AG04450 (cell line): ENCODE measurements at places on chromosomes 3 and 15. TPM values are rescaled to one million over a fixed set of nuclear protein-coding genes. Genes with fewer than 3 reads are reported as not detected.
A peak's percentile ranks its signal among the peaks of the same experiment; 100 is the strongest.

- no peak for DNase-seq
These were observed 436.9 kb upstream of the ZNF717 start for GRCh38 chr3:76222201-76222600.

DNA sequence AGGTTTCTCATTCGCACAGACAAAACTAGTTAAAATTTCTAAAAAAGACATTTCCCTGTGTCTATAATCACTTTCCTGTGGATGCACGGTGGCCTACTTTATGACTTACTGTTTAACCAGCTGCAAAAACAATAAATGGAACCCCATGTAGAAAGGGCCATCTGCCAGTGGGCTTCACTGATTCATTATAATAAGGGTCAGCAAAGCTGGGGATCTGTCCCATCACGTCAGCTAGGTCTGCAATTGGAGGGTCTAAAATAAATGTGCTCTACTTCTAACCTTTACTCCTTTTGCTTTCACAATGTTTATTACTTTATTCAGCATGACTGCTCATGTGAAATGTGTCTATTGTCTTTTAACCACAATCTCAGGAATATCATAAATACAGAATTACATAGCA lies 43.1 kb upstream of the NMD3 start:
- no peak for DNase-seq

DNA sequence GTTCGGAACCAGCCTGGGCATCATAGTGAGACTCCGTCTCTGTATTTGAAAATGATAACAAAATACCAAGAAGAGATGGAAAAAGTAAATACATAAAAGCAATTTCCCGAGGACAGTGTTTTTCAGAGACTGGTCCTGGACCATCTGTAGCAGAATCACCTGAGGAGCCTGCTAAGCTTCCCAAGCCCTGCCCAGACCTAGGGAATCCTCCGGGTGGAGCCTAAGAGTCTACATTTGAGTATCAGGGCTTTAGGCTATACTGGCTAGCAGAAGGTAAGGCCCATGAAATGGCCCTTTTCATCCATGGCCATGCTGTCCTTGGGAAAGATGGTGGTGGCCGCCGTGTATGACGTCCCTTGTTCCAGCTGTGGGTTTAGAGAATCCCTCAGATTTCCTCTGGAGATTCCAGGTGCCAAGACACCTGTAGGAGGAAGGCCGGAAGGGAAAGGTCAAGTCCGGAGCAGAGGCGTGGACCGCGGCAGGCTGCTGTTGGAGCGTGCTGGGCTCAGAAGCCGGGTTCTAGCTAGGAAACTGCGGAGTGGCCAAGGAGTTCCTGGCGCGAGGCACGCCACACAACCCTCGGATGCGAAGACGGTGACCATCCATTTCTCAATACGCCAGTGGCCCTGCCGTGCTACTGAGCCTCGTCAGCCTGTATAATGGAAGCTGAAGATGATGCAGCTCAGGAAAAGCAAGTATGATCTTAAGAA lies 50.9 kb downstream of the TMEM44 start:
- no peak for DNase-seq

GRCh38 chr3:177673112-177673914 lies 476.0 kb upstream of the TBL1XR1 start:
- peak; percentile 85 for DNase-seq

DNA sequence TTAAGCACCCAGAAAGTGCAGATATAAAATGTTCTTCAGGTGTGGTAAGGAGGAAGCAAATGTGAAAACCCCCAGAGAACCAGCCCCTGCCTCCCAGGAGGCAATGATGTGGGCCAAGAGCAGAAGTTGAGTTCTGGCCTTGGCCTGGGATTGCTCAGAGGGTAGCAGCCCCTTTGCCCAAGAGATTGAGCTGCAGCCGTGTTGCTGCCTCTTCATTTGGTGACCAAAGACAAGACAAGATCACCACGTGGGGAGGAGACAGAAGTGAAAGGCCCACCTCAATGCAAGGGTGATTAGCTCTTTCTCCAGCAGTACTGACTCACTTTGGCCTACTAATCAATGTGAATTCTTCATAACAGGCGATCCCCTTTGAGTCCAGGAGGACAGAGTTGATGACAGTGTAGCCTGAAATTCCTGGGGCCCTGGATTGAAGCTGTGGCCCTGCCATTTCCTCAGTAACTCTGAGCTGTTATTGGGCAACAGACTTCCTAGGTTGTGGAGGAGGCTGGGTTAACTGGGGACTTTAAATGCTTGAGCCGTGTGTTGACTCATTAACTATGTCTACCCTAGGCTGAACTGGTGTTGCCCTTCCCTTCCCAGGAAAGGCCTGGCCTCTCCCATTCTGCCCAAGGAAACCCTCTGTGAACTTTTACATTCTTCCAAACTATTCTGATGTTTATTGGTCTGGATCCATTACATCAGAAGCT lies 86.5 kb downstream of the ST6GAL1 start:
- no peak for DNase-seq

DNA sequence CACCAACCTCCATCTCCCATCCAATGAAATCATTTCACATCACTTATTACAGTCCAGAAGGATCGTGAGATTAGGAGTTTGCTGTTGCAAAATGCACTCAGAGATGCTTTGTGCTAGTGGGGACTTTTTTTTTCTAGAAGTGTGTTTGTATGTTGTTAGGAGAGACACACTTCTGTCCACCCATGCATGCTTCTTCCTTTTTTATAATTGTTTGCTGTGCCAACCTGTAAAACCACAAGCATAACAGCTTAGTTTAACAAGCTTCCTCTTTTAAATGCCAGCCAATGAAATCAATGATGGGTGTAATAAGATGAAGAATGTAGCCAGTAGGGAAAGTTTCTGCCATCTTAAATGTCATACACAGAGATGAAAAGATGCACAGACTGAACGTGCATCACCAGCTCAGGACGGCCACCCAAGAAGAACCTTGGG lies 305.6 kb upstream of the STT3B start:
- DNase-seq = no peak

DNA sequence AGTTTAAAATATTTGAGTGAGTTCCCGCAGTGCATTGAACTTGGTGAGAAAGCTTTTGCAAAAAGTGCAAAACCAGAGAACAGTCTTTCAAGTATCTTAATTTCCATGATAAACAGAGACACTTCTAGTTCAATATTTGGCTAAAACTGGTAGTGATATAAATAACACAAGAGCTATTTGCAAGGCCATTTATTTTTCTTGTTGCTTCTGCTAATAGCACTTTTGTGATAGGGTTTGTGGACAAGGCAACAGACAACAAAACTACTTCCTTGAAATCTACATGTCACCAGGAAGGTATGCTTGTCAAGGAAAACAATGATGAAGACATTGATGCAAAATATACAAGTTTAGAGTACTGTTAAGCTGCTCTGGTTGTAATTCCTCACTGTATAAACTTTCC lies 1225.1 kb downstream of the OTOL1 start:
- DNase-seq = no peak

DNA sequence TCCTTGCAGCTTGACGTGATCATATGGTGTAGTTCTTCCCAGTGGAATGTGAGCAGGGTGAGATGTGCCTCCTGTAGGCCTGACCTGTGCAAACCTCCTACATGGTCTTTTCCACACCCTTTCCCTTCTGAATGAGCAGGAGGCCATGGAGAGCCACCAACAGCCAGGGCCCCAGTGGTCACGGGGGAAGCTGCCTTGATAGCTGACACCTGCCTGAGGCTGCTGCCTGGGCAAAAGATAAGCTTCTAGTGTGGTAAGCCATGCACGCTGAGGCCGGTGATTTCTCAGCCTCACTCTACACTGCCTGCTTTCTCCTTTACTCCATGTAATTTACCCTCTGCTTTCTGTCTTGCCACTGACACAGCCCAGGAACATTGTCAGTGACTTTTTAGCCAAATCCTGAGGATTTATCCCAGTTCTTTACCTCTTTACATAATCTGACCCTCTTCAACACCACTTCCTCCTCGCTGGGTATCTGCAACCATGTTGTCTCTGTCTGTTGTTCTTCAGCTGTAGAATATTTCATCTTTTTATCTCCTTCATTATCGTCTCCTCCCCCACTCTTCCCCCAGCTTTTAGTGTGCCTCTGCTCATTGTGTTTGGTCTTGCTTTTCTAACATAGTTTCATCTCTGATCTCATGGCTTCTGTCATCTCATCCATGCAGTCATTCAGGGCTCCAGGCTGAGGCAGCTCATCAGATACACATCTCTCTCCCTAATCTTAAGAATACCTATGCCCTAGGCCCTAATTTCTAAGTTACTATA lies 11.2 kb upstream of the KBTBD12 start:
- DNase-seq = no peak

DNA sequence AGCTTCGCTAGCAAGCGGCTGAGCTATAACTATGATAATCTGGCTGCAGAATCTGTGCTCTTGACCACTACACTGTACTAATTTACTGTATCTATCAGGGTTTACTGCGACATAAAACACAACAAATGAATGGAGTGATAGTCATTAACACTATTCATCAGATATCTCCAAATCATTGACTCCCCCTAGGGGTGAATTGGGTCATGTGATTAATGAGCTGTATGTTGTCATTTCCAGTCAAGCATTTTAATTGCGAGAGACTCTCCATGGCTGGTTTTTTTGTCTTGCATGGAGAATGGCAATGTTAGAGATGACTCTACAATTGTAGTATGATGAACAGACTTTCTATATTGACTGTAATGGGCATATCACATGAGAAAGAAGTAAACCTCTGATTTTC lies 10.5 kb upstream of the TM4SF18 start:
- DNase-seq = no peak

DNA sequence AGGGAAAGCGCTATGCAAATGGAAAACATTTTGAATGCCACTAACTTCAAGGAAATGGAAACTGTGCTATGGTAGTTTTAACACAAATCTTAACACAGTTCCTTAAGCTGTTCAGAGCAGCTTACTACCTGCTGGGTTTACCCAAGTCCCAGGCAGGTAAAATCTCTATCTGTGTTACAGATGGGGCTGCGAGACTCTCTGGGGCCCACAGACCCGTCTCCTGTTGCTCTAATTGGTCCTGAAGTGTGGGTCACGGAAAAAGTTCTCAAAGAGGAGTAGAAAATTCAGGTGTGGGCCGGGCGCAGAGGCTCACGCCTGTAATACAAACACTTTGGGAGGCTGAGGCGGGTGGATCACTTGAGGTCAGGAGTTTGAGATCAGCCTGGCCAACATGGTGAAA lies 16.9 kb upstream of the ZFYVE19 start:
- DNase-seq = no peak

GRCh38 chr15:56886363-56886931 lies 32.0 kb upstream of the TCF12 start:
- no peak for DNase-seq

- DNase-seq = no peak
These were observed 68.4 kb downstream of the CRTC3 start for GRCh38 chr15:90598031-90598577.

- no peak for DNase-seq
These were observed 156.7 kb downstream of the KLF13 start for GRCh38 chr15:31483053-31483985.

DNA sequence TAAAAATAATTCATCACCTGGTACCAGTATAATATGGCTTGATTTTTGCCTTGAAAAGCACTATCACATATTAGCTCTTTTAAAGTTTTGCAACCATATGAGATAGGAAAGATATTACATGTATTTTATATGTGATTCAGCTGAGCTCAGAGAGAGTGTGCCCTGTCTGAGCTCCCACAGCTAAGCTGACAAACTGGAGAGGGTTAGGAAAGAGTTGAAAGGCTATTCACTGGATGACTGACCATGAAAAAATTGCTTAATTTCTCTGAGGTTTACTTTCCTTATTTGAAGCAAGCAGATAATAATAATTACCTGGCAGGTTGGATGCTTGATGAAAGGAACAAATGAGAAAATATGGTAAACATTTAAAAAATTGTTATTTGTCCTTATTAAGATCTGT lies 97.4 kb upstream of the CCDC80 start:
- no peak for DNase-seq

DNA sequence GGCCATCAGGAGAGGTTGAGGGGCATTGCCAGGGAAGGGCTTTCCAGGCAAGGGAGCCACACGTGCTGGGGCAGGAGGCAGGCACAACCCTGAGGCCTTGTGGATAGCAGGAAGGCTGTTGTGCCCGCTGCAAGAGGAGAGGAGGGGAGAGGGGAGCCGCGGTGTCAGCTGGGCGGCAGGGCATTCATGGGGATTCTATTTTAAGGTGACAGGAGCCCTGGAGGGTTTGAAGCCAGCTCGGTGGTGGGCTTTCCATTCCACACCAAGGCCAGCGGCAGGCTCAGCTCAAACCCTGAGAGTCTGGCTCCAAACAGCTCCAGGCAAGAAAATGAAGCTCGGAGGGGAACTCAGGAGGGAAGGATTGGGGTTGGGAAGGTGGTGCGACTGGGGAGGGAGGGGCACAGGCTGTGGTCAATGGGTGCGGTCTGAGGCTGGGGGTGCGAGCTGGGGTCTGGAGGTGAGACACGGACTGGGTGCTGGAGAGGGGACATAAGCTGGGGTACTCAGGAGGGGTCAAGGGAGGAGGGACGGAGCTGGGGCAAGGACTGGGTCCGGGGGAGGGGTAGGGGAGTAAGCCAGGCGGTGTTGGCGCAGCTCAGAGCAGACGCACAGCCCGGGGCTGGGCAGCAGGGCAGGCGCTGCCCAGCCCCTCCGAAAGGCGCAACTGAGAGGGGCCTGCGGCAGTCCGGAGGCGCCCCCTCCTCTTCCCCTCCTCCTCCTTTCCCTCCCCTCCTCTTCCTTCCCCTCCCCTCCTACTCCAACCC lies 43.4 kb downstream of the TPRA1 start:
- no peak for DNase-seq

- no peak for DNase-seq
These were observed 27.0 kb downstream of the TM2D3 start for GRCh38 chr15:101625184-101625583.

- no peak for DNase-seq
These were observed 140.0 kb upstream of the MEF2A start for GRCh38 chr15:99425657-99426301.

- no peak for DNase-seq
These were observed 145.9 kb downstream of the APBA2 start for GRCh38 chr15:29031502-29032228.

DNA sequence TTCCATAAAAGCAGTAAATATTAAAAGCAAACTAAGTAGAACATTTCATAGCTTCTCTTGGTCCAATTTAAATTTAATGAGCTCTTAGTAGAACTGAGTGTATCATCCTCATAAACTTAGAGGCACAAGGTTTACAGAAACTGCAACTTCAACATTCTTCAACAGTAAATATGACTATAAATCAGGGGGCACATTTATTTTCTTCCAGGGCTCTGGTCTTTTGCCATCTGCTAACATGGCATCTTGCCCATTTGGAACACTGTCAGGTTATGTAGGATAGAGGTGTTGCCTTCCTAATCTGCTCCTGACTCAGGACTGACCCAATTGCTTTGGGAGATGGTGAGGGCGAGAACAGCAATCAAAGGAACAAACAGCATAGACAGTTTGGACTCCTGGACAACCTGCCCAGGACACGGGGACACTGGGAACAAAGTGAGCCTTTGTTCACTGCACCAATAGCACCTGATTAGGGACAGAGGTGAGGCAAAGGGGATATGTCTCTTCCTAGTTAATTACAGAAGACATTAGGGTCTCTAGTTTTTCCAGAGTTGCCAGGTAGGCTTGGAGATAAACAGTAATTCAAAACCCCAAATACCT lies 610.2 kb upstream of the ROBO2 start:
- no peak for DNase-seq

The EPHA3 gene
- polyA plus RNA-seq = 0.04 TPM in 2 replicates

The EBLN2 gene
- polyA plus RNA-seq = 2.1 and 3.2 TPM in 2 replicates

The GTF2E1 gene
- polyA plus RNA-seq = 12.8 and 15.5 TPM in 2 replicates

The TLE3 gene
- 7.5 and 10.8 TPM in 2 replicates for polyA plus RNA-seq

The RSRC1 gene
- polyA plus RNA-seq = 5.7 and 6.7 TPM in 2 replicates

The BOC gene
- polyA plus RNA-seq = 11.2 and 13.4 TPM in 2 replicates

The SKOR1 gene
- 0.02 TPM in 2 replicates for polyA plus RNA-seq

The B3GALNT1 gene
- polyA plus RNA-seq = 8.2 and 8.8 TPM in 2 replicates

The CCDC54 gene
- not detected in 2 replicates for polyA plus RNA-seq

The SEMA6D gene
- polyA plus RNA-seq = 7.9 and 10.7 TPM in 2 replicates

The CIDEC gene
- polyA plus RNA-seq = not detected in 2 replicates

The DNAJB8 gene
- polyA plus RNA-seq = not detected in 2 replicates

The FGF7 gene
- 113 and 175 TPM in 2 replicates for polyA plus RNA-seq

The FBXL22 gene
- 1.3 TPM in 2 replicates for polyA plus RNA-seq
